ENCODE measurements at places on chromosomes 16 and 17. TPM values are rescaled to one million over a fixed set of nuclear protein-coding genes. Genes with fewer than 3 reads are reported as not detected.

The ZFP90 gene
- total RNA-seq = 22.4 TPM

The PLCG2 gene
- 0.17 TPM for total RNA-seq

The TSPAN10 gene
- 0.59 TPM for total RNA-seq

The XPO6 gene
- 100 TPM for total RNA-seq

The PALB2 gene
- 5.9 TPM for total RNA-seq

The ASGR2 gene
- not detected for total RNA-seq

The KRTAP3-2 gene
- total RNA-seq = not detected

The KAT8 gene
- 40.9 TPM for total RNA-seq

The SDR42E2 gene
- total RNA-seq = not detected

The TNFSF13 gene
- total RNA-seq = 1.2 TPM

The BORCS6 gene
- total RNA-seq = 9.4 TPM

The SNX20 gene
- total RNA-seq = not detected

The SOX15 gene
- 2.4 TPM for total RNA-seq

The TERB1 gene
- not detected for total RNA-seq

The MYCBPAP gene
- 1.2 TPM for total RNA-seq

The FAM171A2 gene
- 6.2 TPM for total RNA-seq

The AGRP gene
- not detected for total RNA-seq

The TBC1D3 gene
- not detected for total RNA-seq

The FBXO31 gene
- 17.7 TPM for total RNA-seq

The CDRT15L2 gene
- total RNA-seq = not detected

The CCDC144A gene
- total RNA-seq = 0.84 TPM

The NPTX1 gene
- total RNA-seq = 2.2 TPM

The SEPTIN12 gene
- not detected for total RNA-seq

The MPP2 gene
- 1.6 TPM for total RNA-seq

The MC1R gene
- total RNA-seq = 3.7 TPM

The OSBPL7 gene
- 4.7 TPM for total RNA-seq

The UMOD gene
- not detected for total RNA-seq

The DBF4B gene
- 12.3 TPM for total RNA-seq

The VMO1 gene
- 0.50 TPM for total RNA-seq
